Hematopoietic multipotent progenitor cell treated with erythropoietin and hydrocortisone succinate and interleukin-3 and kit ligand, for 8 days (in vitro differentiated cells): ENCODE measurements at places on chromosomes 4 and X.
A peak's percentile ranks its signal among the peaks of the same experiment; 100 is the strongest.

DNA sequence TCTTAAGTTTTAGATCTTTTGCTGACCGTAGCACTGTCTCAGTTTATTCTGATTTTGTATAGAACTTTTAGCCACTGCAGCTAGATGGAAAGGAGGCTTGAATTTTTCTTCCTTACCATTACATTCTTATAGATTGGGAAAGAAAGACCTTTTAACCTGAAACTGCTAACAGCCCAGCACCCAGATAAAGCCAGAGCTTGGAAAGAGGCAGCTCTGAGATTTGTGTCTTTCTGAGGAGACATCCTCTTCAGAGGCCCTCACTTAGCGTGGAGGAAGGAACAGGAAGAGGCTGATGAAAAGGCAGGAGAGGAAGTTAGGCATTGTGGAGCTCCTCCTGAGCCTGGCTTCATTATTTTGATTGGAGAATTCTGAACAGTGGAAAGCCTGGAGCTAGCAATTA, 35.1 kb downstream of the ATG4A start:
- no peak for DNase-seq

DNA sequence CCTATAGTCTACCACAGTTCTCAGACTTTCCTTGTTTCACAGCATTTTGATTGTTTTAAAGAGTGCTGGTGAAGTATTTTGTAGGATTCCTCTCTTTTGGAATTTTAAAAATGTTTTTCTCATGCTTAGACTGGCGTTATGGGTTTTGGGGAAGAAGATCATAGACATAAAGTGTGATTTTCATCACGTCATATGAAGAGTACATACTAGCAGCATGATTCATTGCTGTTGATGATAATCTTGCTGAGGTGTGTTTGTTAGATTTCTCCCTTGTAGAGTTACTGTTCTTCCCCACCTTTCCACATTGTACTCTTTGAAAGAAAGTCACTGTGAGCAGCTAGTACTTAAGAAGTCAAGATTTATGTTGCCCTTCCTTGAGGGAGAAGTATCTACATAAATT, 396.1 kb upstream of the GNPDA2 start:
- no peak for DNase-seq

DNA sequence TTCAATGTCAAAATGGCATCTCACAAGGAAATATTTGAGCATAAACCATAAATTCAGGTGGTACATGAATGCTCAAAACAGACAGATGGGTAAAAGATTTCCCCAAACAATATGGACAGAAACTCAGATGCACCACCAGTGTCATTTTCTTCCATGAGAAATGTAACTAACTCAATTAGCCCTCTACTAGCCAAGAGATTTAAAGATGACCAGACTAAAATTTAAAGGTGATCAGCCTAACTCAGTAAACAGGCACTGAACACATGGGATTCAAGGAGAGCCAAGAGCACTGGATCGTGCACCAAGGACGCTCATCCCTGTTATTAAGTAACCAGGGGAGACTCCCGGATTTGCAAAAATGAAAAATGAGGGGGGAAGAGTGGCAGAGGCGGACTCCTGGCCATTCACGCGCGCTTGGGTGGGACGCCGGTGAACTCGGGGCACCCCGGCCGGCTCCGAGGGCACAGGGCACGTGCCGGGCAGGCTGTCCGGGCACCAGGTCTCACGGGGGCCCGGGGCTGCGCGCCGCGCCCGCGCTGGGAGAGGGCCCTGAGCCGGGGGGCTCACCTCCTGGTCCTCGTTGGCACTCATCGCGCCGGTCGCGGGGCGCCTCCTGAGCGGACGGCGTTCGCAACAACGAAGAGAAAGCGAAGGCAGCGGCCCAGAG, 490 bp downstream of the RWDD4 start:
- DNase-seq = peak; percentile 35

GRCh38 chr4:96228463-96228862, 388.6 kb downstream of the PDHA2 start:
- DNase-seq = no peak

DNA sequence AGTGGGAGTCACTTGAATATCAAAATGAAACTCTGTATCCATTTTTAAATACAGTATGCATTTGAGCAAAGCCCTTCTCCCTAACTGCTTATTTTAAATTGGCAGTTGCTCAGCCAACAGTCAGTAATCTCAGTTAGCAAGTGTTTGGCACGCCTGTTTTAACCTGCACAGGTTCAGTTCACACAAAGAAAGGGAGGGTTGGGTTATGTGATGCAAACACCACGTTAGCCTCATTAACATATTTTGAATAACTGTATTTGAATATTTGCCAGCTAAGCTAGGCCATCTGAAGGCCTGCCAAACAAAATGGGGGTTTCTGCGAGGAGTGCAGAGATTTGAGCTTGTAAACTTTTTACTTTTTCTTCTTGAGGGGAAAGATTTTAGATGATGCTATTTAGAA, 19.8 kb downstream of the GAB1 start:
- DNase-seq = no peak

DNA sequence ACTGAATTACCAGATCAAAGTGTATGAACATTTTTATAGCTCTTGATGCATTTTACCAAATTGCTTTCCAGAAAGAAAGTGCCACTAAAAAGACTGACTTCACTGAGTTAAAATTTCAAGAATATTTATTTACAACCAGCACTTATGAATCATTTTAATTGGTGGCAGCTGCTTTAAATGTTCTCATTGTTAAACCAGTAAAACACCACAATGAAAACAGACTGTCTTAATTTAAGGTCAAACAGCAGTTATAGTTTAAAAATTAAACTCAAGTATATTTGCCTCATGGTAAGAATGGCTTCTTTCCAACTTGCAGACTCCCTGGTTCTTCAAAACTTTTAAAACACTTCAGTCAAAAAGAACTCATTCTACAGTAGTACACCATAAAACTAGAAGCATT, 36.9 kb downstream of the AMMECR1 start:
- DNase-seq = no peak

- DNase-seq = no peak
Measured at GRCh38 chr4:125421547-125421946, 106.8 kb downstream of the FAT4 start.

- DNase-seq = peak; percentile 66
Measured at GRCh38 chr4:146488495-146489174, 33.1 kb downstream of the SLC10A7 start.

DNA sequence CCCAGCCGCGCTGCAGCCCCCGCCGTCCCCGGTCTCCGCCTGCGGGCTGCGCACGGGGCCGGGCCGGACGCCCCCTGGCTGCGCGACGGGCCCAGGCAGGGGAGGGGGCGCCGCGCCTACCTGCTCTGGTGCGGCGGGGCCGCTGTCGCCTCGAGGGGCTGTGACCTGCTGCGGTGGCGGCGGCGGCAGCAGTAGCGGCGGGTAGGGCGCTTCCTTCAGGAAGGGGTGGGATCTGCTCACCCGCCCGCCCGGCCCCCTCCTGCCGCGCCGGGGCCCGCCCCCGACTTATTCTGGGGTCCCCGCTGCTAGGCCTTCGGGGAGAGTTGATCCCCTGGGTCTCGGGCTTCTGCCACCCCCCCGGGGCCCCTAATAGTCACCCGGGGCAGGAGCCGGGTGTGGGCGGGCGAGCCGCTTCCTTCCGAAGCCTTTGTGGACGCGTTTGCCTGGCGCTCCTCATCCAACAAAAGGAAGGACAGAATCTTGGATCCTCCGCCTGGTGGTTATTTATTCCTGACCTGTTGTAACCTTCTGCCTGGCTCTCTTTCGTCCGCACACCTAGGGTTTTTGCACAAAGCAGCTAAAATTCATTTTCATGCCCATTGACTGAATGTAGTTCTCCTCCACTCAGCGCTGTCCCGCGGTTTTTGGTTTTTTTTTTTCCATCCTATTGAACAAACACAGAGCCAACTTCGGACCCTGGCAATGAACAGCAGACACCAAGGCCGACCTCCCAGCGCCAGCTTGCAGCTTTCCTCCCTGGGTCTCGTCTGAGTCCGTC, at the start of gene TMEM150C:
TSS of gene TMEM150C (minus strand) at position 203 of the 778 bp plus-strand sequence. CDS start 57,331 bp downstream, outside the sequence.
- no peak for DNase-seq

- DNase-seq = no peak
Measured at GRCh38 chr4:53816561-53816960, 225.3 kb upstream of the LNX1 start.

- DNase-seq = no peak
Measured at GRCh38 chr4:7812231-7812857, 127.3 kb downstream of the AFAP1 start.
